Right ventricle myocardium inferior (tissue), 1 donor: ENCODE measurements at places on chromosomes 6 and 20. TPM values are rescaled to one million over a fixed set of nuclear protein-coding genes. Genes with fewer than 3 reads are reported as not detected.

The LRRC73 gene
- 1.6 TPM for total RNA-seq

The SDCBP2 gene
- total RNA-seq = 1.2 TPM

The TMEM14A gene
- total RNA-seq = 8.7 TPM

The HAO1 gene
- not detected for total RNA-seq

The CDH22 gene
- total RNA-seq = 5.2 TPM

The SLC17A3 gene
- not detected for total RNA-seq

The NT5E gene
- 5.6 TPM for total RNA-seq

The PBOV1 gene
- not detected for total RNA-seq

GRCh38 chr20:60237981-60238380 lies 279.8 kb downstream of the CDH26 start:
- no peak for DNase-seq

GRCh38 chr6:14743474-14744211 lies 502.2 kb upstream of the JARID2 start:
- DNase-seq = no peak

DNA sequence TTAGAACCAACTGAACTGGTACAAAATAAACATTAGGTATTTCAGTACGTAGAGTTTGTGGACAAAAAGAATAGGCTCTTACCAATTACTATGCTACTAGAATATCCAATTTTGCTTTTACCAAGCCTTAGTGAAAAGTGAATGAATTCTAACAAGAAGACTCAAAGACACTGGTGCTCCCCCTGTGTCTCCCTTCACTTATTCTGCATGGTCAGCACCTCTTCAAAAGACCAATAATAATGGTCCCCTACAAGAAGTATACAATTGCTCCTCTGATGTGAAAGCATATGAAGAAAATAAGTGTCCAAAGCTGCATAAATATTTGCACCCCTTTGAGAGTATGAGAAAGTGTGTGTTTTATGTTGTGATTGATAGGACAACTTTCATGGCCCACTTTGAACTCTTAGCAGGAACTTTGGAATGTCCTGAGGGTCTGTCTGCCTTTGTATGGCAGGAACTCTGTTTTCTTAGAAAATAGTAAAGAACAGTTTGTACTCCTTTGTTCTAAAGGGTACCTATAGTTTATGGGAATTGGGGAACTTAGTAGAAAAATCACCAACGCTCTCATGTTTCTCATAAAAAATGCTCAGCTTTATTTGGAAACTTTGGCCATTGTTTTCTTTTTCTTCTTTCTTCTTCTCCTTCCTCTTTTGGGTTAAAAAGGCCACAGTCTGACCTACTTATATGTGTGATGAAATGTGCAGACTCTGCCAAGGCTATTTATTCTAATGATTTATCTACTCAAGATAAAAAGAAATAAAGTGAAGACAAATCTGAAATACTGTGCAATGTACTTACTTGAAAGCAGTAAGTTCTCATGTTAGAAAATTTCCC lies 352.4 kb downstream of the LAMA2 start:
- DNase-seq = no peak

- no peak for DNase-seq
Measured at GRCh38 chr6:33323623-33323948, 6.0 kb upstream of the ZBTB22 start.

- DNase-seq = no peak
Measured at GRCh38 chr6:7147051-7147671, 39.4 kb downstream of the RREB1 start.

DNA sequence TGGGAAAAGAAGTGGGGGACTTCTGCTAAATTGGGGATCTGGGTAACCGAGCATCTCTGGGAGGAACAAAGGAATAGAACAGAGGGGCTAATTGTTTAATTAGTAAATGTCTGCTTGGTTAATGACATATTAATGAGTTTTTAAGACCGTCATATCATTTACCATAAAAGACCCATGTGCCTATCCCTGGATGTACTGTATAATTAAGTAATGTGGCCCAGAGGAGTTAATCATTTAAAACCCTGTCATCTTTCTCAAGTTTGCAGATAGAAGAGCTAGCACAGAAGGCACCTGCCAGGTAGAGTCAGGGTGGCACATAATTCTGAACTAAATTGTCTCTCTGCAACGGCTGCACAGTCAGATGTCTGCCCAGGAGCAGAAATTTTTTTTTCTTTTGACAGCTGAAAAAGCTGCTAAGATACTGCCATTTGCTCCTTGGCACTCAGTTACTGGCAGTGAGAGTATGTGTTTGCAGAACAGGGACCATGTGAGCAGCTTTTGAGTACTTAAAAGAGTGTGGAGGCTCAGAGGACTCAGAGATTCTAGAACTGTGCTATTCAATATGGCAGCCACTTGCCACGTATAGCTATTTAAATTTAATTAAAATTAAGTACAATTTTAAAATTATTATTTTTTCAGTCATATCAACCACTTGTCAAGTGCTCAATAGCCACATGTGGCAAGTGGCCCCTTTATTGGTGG lies 202.7 kb upstream of the SLC35B3 start:
- no peak for DNase-seq

DNA sequence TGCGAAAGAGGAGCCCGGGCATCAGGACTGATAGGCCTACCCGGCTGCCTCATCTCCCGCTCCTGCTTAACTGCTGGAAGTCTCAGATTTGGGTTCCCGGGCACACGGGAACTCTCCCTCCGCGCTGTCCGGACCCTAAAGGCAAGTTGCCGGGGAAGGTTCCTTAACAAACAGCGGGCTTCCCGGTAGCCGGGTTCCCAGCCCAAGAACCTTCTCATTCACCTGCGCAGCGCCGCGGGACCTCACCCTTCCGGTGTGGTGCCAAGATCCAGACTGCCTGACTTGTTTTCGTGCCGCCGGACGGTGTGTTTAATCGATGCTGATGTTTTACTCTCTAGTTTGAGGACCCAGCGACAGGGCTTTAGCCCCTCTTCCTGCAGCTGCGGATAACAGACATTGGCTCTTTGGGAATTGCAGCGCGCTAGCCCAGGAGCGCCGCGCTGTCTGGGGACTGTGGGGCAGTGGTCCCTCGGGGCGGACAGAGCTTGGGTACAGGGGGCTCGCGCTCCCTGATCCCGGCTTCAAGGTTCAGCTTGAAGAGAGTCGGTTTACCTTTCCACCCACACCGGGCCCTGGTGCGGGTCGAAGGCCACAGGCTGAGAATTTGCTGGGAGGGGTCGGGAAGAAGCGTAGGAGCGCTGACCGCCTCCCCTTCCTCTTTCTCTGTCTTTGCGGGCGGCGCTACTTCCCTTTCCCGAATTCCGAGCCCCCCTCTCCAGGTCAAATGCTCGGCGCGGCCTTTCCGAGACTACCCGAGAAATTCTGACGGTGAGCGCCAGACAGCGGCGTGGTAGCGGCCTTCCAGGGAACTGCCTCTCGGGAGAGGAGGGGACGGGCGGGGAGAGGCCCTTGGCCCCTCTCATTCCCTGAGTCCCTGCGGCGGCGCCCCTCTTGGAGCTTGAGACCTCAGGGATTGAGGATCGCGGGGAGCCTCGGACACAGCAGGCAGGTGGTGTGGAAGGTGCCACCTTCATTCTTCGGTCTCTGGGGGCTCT lies 17.2 kb downstream of the ABT1 start:
- DNase-seq = peak; percentile 59

- DNase-seq = no peak
Measured at GRCh38 chr6:168690271-168690670, 249.3 kb downstream of the SMOC2 start.

DNA sequence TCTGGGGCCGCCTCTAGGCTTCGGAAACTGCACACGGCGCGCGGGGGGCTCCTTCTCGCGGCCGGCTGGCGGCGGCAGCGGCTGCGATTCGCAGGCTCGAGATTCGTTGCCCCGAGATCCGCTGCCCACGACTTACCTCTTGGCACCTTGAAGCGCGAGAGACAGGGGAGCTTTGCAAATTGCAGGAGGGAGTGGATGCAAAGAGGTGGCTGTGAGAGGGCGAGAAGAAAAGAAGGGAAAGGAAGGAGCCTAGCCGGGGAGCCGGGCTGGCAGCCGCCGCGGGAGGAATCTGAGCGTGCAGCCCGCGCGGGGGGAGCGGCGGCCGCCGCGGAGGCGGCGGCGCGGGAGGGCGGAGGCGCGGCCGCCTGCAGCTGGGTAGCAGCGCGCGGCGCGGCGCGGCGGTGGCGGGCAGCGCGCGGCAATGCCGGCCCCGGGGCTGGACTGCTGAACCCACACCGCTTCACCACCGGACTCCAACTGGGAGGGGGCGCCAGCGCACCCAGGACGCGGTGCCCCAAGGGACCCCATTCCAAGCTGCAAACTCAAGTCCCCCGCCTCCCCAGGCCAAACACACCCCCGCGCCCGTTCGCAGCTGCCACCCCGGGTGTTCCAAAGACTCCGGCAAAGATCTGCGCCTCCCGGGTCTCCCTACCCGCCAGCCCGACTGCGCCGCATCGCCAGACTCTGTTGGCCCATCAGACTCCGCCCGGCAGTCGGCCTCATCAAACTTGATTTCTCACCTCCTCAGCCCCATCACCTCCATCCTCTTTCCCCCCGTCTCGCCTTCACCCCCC lies 44.2 kb upstream of the SUPT3H start:
- DNase-seq = peak; percentile 84

GRCh38 chr6:164303102-164303964 lies 888.8 kb downstream of the QKI start:
- DNase-seq = peak; percentile 73

DNA sequence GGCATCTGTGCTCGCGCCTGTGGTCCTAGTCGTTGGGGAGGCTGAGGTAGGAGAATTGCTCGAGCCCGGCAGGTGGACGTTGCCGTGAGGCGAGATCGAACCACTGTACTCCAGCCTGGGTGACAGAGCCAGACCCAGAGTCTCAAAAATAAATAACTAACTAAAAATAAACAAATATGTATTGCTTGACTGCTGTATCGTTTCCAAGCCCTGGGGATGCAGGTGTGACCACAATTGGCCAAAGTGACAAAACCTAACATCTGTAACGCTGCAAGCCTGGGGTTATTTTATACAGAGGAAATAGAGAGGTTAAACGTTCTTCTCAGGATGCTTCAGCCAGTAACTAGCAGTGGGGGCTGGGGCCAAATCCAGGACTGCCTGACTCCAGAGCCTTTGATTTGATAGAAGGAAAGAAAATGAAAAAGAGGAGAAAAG lies 1.9 kb upstream of the SRSF3 start:
- no peak for DNase-seq

GRCh38 chr20:50226093-50226974 lies 35.7 kb downstream of the CEBPB start:
- DNase-seq = peak; percentile 72

- no peak for DNase-seq
Measured at GRCh38 chr20:11540558-11540957, 377.1 kb upstream of the BTBD3 start.
